ENCODE measurements at places on chromosomes 4 and X.

DNA sequence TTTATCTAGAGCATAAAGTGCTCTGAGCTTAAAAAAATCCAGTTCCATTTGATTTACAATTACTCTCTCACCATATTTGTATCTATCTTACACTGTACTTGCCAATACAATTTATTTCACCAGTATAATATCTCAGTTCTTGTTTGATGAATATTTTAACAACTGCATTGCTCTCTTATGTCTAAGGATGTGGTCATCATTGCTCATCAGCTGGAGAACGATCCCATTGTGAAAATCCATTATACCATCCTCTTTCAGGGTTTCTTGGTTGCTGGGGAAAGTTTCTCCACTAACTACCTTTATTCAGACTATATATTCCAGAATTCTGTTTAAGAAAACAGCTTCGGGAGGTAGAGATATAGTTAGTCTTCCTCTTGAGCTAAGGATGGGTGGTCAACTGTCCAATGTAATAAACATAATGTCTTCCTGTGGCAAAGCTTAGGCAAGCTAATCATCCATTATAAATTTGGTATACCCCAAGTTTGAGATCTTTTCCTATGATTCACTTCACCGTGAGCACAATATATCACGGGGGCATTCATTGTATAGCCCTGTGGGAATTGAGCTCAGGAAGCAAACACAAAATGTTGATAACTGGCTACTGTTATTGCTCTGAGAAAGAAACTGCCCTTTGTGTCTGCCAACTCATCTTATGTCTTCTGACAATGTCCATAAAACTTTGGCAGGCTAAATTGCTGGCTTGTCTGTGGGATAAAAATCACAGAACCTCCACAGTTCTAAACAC lies 2361.9 kb downstream of the ARAP2 start:
- DNase-seq: no peak

- DNase-seq: no peak
These were observed 1.5 kb downstream of the P2RY8 start for GRCh38 chrX:1535241-1536041.

GRCh38 chr4:110854021-110854678 lies 231.3 kb upstream of the PITX2 start:
- no peak for DNase-seq

- DNase-seq: no peak
These were observed 333.2 kb upstream of the ATOH1 start for GRCh38 chr4:93495346-93495745.

- peak; percentile 18 for DNase-seq
These were observed 2.1 kb upstream of the SRPK3 start for GRCh38 chrX:153778684-153779101.

DNA sequence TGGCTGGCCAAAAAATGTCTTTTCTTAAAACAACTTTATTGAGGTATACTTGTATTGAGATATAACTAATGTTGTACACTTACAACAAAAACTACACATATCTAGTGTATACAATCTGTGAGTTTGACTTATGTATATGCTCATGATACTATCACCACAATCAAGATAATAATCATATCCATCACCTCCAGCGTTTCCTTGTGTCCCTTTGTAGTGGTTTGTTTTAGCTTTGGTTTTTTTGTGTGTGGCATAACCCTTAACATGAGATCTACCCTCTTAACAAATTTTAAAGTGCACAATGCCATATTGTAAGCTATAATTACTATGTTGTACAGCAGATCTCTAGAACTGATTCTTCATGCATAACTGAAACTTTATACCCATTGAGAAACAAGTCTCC lies 13.4 kb upstream of the PCSK1N start:
- no peak for DNase-seq

DNA sequence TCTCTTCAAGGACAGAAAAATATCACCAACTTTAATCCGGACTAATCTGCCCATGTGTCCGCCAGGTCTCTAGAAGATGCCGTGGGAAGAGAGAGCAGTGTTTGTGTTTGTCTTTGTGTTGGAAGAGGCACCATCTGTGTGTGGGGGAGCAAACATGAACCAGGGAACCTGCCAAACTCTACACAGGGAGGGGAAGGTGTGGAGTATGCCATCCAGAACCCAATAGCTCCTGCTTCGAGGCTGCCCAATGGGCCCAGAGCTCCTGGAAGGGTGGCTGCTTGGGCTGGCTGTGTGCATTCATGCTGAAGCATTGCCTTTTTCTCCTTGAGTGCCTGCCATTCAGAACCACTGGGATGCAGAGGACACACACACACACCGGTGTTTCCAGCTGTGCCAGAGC lies 536.2 kb downstream of the MID1IP1 start:
- DNase-seq: no peak

DNA sequence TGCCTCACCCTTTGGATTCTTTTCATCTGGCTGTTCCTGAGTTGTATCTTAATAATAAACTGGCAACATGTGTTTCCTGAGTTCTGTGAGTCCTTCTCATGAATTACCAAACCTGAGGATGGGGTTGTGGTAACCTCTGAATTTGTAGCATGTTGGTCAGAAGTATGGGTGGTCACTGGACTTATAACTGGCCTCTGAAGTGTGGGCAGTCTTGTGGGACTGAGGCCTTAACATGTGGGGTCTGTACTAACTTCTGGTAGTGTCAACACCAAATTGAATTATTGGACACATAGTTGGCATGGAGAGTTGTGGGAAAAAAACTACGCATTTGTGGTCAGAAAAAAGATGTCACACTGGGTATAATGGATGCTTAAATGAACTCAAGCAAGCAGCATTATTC lies 45.0 kb upstream of the TNIP3 start:
- DNase-seq: no peak

DNA sequence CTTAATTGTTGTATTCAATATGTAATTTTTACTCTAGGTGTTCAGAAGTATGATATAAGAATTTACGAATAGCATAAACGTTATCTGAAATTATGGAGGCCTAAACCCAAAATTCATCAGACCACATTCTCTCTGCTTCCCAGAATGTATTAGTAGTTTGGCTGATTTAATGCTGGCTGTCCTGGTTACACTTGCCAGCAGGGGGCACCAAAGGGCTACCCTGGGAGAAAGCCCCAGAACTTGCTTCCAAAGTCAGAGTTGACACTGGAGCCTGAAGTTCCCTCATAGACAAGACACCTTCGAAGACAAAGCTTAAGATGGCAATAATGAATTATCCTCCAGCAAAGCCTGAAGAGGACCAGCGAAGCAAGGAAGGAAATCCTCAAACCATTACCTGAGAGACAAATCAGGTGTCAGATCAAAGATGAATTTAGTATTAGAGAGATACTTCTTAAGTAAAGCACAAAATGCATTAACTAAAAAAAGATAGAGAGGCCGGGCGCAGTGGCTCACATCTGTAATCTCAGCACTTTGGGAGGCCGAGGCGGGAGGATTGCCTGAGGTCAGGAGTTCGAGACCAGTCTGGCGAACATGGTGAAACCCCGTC lies 11.3 kb upstream of the ANOS1 start:
- DNase-seq: peak; percentile 25

DNA sequence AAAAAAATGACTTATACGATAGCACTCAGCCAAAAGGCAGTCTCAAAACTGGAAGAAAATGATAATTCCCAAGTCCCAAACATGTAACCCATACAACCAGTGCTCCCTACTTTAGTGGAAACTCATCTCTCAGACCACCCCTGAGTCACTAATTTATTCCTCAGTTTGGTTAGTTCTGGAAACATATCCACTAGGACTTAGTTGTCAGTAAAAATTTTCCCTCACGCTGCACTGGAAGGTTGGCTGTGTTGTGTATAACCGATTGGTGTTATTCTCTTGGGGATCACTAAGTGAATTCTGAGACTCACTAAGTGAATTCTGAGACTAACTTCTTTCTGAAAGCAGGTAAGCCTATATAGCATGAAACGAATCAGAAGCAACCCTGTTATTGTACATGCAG lies 48.5 kb upstream of the GAB1 start:
- no peak for DNase-seq

- no peak for DNase-seq
These were observed at the start of gene LEF1 for GRCh38 chr4:108168671-108169523. Gene LEF1, minus strand, starts transcription at chr4:108168932. Its CDS starts 1,165 bp downstream, at chr4:108167767.

DNA sequence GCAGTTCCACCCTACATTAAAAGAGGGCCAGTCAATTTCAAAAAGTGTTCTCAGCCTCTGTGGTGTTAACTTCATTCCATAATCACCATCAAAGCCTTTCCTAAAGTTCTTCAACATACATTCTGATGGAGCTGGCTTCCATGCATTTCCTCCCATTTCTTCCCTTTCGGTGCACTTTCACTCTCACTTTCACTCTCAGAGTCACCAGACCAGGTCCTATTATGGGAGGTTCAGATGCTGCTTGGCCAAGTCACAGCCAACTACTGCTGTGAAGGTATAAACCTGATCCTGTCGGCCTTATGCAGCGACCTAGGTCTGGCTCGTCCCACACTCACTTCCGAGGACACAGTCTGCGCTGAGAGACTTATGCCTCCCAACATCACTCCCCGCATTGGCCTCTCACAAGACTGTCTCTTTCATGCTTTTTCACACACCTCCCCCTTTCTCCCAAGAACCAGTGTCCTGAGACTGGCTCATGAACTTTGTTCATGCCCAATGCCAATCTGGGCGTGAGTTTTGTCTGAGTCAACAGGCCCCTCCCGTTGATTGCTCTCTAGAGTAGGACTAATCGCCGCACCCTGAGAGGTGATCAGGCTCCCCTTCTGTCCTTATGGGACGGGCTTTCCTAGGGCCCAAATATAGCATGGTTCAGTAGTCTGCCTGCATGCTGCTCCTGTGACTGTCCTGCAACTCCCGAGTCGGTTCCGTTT lies 60.8 kb upstream of the XAGE1B start:
- DNase-seq: no peak

- no peak for DNase-seq
These were observed 527 bp downstream of the NOA1 start for GRCh38 chr4:56976837-56977320.
